Uterine smooth muscle cell (primary cell): ENCODE measurements at places on chromosomes 2 and 18. TPM values are rescaled to one million over a fixed set of nuclear protein-coding genes. Genes with fewer than 3 reads are reported as not detected.

Gene ANKRD30B
- 0.12 and 0.55 TPM in 2 replicates for total RNA-seq

Gene PLGLB2
- 0.33 and 2.1 TPM in 2 replicates for total RNA-seq

Gene DPP10
- total RNA-seq, result not detected in 2 replicates

Gene MAP2
- 2.4 and 13.4 TPM in 2 replicates for total RNA-seq

Gene TCF4
- total RNA-seq, result 68.4 and 89.6 TPM in 2 replicates

Gene ANKRD30BL
- total RNA-seq, result not detected in 2 replicates

Gene CAVIN2
- total RNA-seq, result 1.2 and 4.4 TPM in 2 replicates

Gene NT5C1B
- total RNA-seq, result 0.33 TPM in 1 of 2 replicates, not detected in the other

Gene SCN9A
- 24.0 and 43.0 TPM in 2 replicates for total RNA-seq

Gene NGEF
- 1.2 and 13.7 TPM in 2 replicates for total RNA-seq

Gene ATP6V1B1
- total RNA-seq, result 0.55 and 0.62 TPM in 2 replicates

Gene DAW1
- not detected in 2 replicates for total RNA-seq

Gene ECEL1
- not detected in 2 replicates for total RNA-seq

Gene IL37
- 0.22 TPM in 1 of 2 replicates, not detected in the other for total RNA-seq

Gene GREB1
- total RNA-seq, result 1.8 and 3.0 TPM in 2 replicates

Gene CD207
- total RNA-seq, result not detected in 2 replicates

Gene NOTO
- total RNA-seq, result not detected in 2 replicates

Gene SPHKAP
- total RNA-seq, result 1.2 and 4.0 TPM in 2 replicates

Gene FAP
- total RNA-seq, result 206 and 269 TPM in 2 replicates

Gene XIRP2
- 1.00 and 1.2 TPM in 2 replicates for total RNA-seq

Gene MAL
- total RNA-seq, result not detected in 2 replicates

Gene BARD1
- total RNA-seq, result 34.5 and 43.1 TPM in 2 replicates

Gene SFXN5
- total RNA-seq, result 13.9 and 14.8 TPM in 2 replicates

Gene GCA
- 7.9 and 12.0 TPM in 2 replicates for total RNA-seq

Gene C1GALT1C1L
- 0.50 and 2.0 TPM in 2 replicates for total RNA-seq

Gene SERPINB13
- total RNA-seq, result not detected in 2 replicates

Gene CFAP65
- not detected in 2 replicates for total RNA-seq

Gene INHBB
- not detected in 2 replicates for total RNA-seq

Gene TSGA10
- 3.7 and 5.1 TPM in 2 replicates for total RNA-seq

Gene GBX2
- total RNA-seq, result not detected in 2 replicates

Gene TMEM17
- 1.6 and 2.0 TPM in 2 replicates for total RNA-seq

Gene KYNU
- 9.1 and 16.6 TPM in 2 replicates for total RNA-seq

Gene HES6
- 2.1 and 5.5 TPM in 2 replicates for total RNA-seq

Gene LDAH
- total RNA-seq, result 23.4 and 27.7 TPM in 2 replicates

Gene CXCR4
- 0.11 and 0.25 TPM in 2 replicates for total RNA-seq
